Right lung (tissue), 10 donors: ENCODE measurements at places on chromosomes 6 and 20.

- peak; percentile 61 for DNase-seq
These were observed 372 bp downstream of the KIAA0408 start for GRCh38 chr6:127458817-127459216.

DNA sequence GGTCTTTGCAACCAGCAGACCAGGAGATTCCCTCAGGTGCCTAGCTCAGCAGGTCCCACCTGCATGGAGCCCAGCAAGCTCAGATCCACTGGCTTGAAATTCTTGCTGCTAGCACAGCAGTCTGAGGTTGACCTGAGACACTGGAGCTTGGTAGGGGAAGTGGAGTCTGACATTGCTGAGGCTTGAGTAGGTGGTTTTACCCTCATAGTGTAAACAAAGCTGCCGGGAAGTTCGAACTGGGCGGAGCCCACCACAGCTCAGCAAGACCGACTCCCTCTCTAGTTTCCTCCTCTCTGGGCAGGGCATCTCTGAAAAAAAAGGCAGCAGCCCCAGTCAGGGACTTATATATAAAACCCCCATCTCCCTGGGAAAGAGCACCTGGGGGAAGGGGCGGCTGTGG is 34.3 kb downstream of the PRSS35 start:
- DNase-seq = no peak

GRCh38 chr6:124076336-124077048 is 272.8 kb downstream of the NKAIN2 start:
- DNase-seq = no peak

GRCh38 chr20:47660983-47661700 is 124.1 kb downstream of the SULF2 start:
- no peak for DNase-seq

DNA sequence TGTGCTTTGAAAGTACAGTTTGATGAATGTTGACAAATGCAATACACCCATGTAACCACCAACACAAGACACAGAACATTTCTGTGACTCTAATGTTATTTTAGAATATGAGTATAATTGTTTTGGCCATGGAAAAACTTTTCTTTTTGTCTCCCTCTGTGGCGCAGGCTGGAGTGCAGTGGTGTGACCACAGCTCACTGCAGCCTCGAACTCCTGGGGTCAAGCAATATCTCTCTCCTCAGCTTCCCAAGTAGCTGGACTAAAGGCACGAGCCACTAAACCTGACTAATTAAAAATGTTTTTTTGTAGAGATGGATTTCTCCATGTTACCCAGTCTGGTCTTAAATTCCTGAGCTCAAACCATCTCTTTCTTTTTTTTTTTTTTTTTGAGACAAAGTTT is 20.3 kb upstream of the BCAS4 start:
- DNase-seq = no peak

DNA sequence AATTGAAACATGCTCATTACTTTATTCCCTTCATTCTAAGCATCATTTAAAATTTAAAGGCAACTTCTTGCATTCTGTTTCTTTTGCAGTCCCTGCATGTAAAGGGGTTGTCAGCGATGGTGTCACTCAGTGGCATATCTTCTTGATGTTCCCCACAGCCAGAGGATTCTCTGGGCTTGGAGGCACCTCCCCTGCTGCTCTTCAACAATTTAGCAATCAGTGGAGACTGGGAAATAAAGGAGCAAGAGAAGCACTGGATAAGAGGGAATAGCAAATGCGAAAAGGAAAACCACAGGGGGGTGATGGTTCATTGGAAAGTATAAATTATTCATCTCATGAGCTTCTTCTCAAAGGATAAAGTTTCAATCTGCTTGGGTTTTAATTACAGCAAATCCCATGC is 30.7 kb upstream of the MC3R start:
- DNase-seq = no peak

- no peak for DNase-seq
These were observed 43.1 kb upstream of the ZNF337 start for GRCh38 chr20:25739615-25740320.

GRCh38 chr6:168934660-168935627 is 318.7 kb downstream of the THBS2 start:
- DNase-seq = no peak

DNA sequence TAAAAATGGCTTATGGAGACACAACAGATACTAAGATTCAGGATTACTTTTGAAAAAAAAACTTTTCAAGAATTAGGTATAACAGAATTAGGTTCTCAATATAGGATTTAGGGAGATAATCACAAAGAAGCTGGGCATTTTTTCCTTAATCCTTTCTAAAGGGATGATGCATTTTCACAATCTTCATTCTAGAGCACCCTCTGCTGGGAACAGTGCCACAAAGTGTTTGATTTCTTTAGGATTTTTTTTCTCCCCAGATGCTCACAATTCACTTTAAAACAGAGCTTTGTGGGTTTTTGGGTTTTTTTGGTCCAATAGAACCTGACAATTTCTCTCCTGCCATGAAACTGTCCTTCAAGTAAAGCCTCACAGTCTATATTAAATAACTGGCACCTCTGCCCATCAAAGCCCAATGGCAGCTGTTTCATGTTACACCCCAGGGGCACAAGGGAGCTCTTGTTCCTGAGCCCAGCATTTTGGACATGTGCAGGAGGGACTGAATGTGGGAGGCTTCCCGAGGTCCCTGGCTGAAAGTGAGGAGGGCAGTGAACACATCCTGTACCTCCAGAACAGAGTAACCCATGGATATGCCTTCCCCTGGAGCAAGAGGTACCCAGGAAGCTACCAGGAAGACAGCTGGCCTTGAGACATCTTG is 39.7 kb downstream of the PREP start:
- no peak for DNase-seq

DNA sequence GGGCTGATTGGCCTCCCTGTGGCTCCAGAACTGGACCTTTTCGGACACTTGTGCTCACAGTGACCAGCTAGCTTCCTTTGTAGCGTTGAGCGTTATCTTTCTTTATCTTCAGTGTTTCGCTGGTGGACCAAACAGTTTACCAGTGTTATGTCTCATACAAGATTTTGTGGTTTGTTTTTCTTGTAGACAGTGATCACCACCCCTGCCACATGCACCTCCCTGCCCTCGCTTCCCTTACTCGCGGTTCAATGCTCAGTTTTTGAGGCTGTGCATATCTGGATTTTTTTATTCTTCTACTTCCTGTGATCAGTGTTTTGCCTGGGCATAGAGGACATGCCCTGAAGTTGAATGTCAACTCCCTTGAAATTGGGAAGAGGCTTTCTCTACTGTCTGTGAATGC is 16.4 kb downstream of the MYT1 start:
- no peak for DNase-seq

- DNase-seq = no peak
These were observed 86.2 kb downstream of the PLEKHG1 start for GRCh38 chr6:150685860-150686259.

- DNase-seq = no peak
These were observed 15.9 kb downstream of the ADRM1 start for GRCh38 chr20:62318400-62319345.

DNA sequence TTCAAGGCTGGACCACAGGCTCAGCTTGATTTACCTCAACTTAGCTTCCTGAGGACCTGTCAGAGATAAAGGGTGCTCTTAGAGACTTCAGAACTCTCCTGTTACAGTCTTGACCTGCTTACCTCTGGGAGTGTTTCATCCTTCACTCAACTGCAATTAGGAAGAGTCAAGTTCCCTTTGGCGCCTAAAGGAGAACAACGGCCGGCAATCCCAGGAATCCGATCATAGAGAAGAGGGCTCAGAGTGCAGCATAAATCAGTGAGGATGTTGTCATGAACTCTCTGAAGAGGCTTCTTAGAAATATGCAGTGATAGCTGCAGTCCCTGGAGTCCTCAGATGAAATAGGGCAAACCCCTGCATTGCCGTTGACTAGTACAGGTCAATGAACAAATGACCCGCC is 36.4 kb downstream of the LYRM2 start:
- no peak for DNase-seq
